ENCODE measurements at places on chromosomes 1 and 21. TPM values are rescaled to one million over a fixed set of nuclear protein-coding genes. Genes with fewer than 3 reads are reported as not detected.

The CITED4 gene
- total RNA-seq: 40.6 TPM

GRCh38 chr1:8590721-8591351, 226.6 kb downstream of the RERE start:
- no peak for DNase-seq

DNA sequence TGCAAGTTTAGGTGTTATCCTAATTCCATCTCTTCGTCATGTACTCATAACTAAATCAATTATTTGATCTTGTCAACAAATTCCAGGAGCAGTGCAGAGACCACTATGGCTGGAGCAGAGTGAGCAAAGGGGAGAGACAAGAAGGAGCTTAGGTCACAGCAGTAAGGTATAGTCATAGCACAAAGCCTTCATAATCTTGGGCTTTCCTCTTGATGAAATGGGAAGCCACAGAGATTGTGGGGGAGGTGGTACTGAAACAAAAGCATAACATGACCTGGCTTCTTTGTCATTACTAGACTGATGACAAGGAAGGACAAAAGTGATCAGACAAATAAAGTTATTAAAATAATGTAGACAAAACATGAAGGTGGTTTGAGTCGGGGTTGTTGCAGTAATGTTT, 60.1 kb upstream of the PTGS2 start:
- DNase-seq: no peak

DNA sequence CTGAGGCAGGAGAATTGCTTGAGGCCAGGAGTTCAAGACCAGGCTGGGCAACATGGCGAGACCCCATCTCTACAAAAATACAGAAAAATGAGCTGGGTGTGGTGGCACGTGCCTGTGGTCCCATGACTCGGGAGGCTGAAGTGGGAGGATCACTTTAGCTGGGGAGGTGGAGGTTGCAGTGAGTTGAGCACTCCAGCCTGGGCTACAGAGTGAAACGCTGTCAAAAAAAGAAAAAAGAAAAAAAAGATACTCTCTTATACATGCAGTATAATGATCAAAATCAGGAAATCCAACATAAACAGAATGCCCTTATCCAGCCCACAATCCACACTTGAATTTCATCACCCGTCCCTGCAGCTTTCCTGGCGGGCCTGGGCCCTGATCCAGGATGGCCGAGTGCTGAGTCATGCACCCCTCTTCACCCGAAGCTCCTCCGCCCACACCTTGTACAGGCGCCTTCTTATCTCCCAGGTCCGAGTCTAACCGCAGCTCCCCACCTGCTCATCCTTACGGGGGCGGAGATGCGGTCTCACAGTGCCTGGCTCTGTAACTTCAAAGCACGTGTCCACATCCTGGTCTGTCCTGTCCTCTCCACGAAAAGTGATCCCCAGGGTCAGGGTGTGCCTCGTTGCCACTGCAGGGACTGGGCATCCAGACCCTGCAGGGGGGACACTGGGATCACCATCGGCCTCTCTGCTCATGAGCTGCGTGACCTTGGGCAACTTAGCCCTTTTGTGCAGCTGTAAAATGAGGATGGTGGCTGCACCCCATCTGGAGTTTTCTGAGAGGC, 120.2 kb upstream of the SLC45A1 start:
- DNase-seq: peak; percentile 74

GRCh38 chr1:180908074-180908765, 4.5 kb upstream of the KIAA1614 start:
- no peak for DNase-seq

All from Right ventricle myocardium inferior (tissue), 1 donor.